ENCODE measurements at places on chromosomes 12 and 14.

DNA sequence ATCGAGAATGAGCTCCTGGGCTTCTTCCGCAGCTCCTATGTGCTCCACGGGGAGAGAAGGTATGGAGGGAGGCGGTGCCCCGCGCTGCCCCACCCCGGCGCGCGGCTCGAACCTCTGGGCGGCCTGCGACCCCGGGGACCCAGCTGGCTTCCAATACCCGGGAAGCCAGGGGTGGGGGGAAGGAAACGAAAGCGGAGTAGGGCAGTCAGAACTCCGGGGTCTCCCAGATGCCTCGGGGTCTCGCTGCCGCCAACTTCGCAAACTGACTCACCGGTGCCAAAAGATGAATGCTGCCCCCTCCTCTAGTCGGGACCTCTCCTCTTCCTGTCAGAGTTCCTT lies 1.3 kb downstream of the TRHDE start:
- no peak for DNase-seq

- DNase-seq = no peak
These were observed 15.1 kb downstream of the ZC2HC1C start for GRCh38 chr14:75084513-75084912.

DNA sequence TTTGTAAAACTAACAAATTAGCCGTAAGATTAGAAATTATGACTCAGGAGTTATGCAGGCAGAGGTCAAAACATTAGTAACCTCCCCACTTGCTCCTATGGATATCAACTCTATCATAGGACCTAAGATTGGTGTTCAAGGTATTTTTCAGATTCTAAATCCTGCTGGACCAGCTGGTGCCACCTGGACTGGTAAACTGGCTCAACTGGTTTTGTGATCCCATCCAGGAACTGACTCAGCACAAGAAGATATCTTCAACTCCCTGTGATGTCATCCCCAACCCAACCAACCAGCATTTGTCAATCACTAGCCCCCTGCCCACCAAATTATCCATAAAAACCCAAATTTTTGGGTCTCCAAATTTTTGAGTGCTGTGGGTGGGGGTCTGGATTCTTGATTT lies 98.1 kb upstream of the OR4E1 start:
- no peak for DNase-seq

DNA sequence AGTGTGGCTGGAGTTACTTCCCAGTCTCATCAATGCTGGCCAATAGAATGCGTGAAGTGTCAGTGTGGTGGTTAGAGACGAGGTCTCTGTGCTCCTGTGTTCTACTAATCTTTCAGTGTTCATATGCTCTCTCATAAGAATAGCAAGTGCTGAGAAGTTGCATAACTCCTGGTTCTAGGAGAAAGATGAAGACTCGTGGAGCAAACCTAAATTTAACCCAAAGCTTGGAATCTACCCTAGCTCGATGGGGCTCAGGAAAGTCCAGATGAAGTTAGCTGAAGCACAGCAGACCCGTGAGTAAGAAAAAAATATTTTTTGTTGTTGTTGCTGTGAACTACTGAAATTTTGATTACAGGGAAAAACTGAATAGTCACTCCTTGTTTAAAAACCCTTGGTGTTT lies 412.6 kb downstream of the APAF1 start:
- no peak for DNase-seq

DNA sequence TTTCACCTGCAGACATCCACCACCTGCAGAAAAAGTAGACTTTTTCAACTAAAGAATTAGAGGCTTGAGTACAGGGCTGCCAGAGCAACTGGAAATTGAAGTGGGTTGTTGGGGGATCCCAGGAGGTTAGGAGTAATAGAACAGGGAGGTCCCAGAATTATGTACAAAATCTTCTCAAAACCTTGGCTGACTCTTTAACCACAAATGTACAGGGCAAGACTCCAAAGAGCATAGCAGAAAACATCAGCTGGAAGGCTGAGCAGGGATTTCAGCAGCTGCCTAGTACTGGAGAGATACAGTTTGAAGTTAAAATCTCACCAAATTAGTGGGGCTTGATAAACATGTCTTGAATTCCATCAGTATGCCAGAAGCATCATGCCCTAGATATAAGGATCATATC lies 191.6 kb downstream of the CRADD start:
- no peak for DNase-seq

- no peak for DNase-seq
These were observed 390.6 kb upstream of the ATP2B1 start for GRCh38 chr12:90099288-90099687.
